Femur (tissue), 1 donor: ENCODE measurements at places on chromosomes 3 and 15.

DNA sequence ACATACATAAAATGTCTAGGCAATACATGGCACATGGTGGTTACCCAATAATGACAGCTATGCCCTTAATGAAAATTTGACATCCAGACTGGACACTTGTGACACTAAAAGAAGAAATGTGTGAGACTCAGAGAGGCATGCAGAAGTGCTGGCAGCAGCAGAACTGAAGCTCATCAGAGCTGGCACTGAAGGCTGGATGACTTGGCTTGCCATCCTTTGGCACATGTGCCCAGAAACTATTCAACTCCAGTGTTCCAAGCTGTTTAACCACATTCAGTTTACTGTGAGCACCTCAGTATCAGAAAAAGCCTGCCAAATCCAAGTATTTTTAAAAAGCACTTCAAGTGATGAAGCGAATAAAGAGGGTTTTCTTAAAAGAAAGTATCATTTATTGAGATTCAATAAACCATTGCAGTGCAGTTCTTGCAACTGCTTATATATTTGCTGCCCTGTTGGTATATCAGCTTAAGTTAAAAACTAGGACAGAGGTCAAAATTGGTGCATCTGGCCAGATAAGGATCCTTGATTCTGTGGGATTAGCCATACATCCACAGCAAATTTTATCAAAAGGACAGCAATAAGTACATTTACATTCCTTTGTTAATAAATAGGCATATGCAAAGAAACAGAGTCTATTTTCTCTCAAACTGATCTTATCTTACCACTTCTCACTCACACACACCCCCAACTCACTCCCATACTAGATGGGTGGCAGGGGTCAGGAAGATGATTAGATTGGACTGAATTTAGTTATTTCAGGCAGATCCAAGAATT is 15.8 kb downstream of the IGSF11 start:
- peak; percentile 21 for DNase-seq

- no peak for DNase-seq
These were observed 26.3 kb downstream of the GABRR3 start for GRCh38 chr3:98008855-98009254.

DNA sequence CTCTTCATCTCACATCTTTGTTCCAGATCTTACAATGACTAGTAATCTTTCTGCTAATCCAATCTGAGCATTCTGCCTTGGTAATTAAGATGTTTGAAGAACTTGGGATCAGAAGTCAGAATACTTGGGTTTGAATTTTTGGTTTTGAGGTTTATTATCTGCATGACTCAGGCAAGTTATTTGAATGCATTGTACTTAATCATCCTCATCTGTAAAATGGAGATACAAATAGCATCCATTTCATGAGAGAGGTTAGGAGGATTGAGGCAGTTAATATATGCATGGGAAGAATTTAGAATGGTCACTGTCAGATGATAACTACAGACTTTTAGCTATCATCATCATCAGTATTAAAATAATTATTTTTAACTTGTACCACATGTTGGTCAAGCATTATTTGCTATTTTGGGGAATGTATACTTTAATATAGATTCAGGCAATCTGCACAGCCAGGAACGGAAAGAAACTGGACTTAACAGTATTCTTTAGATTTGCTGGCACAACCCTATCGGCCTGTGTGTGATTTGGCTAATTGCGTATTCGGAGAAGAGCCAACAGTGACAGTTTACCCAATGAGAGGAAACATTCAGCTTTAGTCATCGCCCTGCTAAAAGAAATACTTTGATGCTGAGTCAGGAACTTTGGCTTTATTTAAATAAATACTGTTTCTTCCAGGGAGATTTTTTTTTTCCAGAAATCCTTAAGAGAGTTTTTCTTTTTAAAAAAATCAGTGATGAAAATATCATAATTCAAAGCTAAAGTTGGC is 600.0 kb downstream of the ROBO1 start:
- peak; percentile 37 for DNase-seq

DNA sequence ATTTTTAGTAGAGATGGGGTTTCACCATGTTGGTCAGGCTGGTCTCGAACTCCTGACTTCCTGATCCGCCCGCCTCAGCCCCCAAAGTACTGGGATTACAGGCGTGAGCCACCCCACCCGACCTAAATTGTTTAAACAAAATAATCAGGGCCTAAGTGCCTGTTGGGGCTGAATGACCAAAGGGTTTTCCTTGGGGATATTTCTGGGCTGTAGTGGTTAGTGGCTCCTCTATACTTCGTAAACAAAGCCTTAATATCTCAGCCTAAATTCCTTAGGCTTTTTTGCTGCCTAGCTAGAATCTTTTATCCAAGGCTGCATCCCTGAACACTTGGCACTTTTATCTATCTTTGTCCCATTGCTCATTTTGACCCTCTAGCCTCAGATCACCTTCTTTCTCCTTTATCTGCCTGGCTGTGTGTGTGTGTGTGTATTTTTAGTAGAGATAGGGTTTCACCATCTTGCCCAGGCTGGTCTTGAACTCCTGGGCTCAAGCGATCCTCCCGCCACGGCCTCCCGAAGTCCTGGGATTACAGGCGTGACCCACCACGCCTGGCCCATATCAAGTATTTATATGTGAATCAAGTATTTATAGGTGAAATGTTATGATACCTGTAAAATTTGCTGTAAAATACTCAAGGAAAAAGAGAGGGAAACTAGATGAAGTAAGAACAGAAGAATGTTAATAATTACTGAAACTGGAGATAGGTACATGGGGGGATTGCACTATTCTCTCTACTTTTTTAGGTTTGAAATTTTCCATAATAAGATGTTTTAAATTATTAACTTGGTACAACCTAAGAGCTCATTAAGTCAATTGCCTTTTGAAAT is 1.8 kb downstream of the NUSAP1 start:
- DNase-seq = no peak

GRCh38 chr3:126982471-126983175 is at the start of gene PLXNA1:
Gene PLXNA1, plus strand, starts transcription at chr3:126983115. Its CDS starts 5,479 bp downstream, at chr3:126988594.
- peak; percentile 78 for DNase-seq

GRCh38 chr15:27086805-27087204 is 115.8 kb downstream of the GABRG3 start:
- no peak for DNase-seq

GRCh38 chr15:74167891-74168331 is 5.6 kb upstream of the ISLR start:
- no peak for DNase-seq

GRCh38 chr3:127320529-127321121 is 32.8 kb upstream of the PRR20G start:
- no peak for DNase-seq

GRCh38 chr15:89531796-89532537 is 35.6 kb upstream of the RHCG start:
- DNase-seq = no peak

GRCh38 chr3:16033889-16034687 is 140.4 kb upstream of the GALNT15 start:
- DNase-seq = no peak

DNA sequence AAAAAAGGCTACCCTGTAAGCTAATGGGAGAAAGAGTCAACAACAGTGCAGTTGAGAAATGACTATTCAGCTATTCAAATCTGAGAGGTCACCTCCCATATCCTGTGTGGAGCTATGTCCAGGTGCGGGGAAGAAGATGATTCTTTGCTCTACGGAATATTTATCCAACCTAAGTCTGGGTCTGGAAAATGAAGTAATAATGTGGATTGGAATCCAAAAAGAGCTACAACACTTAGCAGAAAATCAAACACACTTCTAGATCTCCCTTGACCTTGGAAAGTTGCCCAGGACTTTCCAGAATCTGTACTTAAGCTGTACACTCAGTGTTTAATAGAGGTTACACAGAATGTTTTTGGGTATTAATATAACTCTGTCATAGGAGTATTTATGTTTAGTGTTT is 251.9 kb downstream of the NAALADL2 start:
- DNase-seq = no peak

- DNase-seq = no peak
These were observed 49.8 kb upstream of the EPHB3 start for GRCh38 chr3:184511741-184512140.

DNA sequence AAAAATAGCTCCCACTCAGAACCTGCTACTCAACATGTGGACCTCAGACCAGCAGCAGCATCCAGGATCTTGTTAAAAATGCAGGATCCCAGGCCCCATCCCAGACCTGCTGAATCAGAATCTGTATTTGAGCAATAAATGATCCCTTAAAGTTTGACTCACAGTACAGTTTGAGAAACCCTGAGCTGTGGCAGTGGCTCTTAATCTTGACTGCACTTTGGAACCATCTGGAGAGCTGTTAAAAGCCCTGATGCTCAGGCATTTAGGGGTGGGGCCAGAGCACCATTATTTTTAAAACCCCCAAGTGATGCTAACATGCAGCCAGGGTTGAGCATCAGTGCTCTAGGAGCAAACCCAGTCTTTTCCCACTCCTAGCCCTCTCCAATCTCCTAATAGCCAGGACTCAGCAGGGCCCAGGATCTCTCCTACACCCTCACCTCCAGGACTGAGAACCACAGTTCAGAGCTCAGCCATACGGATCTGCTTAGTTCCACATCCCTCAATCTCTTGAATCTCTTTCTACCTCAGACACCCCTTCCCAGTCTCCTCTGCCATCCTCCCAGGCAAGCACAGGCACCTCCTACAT is 10.2 kb downstream of the RFTN1 start:
- no peak for DNase-seq

DNA sequence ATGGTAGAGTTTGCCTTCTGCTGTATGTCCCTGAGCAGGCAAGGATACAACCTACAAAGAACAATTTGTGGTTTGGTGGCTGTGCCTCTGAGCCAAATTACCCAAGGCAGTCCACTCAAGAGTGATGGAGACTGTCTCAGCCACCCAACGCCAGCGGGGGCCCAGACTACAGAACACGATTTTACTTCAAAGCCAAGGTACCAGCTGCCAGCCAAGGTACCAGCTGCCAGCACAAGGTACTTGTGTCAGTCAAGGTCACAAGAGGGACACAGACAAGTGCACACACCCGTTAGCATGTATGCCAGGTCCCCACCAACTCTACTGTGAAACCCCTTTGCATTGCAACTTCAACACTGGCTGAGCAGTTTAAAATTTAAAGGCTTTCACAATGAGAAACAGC is 23.5 kb downstream of the COLQ start:
- no peak for DNase-seq

DNA sequence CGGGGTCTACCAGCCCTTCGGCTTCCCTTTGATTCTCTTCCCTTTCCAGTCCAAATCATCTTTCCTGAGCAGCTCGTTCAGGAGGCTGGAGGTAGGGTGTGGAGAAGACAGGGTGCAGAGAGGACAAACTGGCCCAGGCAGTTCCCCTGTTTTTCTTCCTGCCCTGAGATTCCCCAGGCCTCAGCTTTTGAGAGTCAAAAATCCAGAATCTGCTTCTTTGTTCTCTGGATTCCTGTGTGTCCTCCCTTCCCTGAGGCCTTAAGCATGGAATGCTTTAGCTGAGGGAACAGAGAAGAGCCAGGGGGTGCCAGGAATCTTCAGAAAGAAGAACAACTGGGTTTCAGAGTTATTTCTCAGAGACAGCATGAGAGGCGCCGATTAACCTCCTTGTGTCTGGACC is 26.7 kb upstream of the LRTM1 start:
- DNase-seq = no peak

DNA sequence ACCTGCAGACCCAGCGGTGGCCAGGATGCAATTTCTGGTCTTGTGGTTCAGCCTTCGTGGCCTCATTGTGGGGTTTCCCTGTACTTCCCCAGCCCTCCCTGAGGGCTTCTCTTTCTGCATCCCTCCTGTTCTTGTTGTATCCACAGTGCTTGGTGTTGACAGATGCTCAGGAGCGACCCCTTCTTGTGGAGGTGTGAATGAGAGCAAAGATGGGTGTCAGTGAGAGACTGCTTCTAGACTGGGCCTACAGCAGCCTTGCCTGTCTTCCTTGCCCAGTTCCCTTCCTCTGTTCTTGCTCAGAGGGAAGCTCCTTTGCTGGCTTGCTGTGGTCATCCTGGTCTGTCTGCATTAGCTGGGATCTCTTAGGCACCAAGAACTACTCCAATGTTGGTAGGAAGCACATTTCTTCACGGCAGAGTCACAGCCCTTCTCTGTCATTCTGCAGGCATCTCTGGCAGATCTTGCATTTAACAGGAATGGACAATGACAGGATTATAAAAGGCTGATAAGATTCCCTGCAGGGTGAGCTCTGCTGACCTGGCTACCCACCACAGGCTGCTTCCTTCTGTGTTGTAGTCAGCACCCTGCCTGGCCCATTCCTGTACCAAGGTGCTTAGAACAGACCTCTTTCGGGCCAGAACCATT is 317.8 kb upstream of the C2CD4B start:
- no peak for DNase-seq

GRCh38 chr15:42453826-42454225 is 37.1 kb downstream of the ZNF106 start:
- DNase-seq = no peak
